ENCODE measurements at places on chromosomes 13 and 19. TPM values are rescaled to one million over a fixed set of nuclear protein-coding genes. Genes with fewer than 3 reads are reported as not detected.

DNA sequence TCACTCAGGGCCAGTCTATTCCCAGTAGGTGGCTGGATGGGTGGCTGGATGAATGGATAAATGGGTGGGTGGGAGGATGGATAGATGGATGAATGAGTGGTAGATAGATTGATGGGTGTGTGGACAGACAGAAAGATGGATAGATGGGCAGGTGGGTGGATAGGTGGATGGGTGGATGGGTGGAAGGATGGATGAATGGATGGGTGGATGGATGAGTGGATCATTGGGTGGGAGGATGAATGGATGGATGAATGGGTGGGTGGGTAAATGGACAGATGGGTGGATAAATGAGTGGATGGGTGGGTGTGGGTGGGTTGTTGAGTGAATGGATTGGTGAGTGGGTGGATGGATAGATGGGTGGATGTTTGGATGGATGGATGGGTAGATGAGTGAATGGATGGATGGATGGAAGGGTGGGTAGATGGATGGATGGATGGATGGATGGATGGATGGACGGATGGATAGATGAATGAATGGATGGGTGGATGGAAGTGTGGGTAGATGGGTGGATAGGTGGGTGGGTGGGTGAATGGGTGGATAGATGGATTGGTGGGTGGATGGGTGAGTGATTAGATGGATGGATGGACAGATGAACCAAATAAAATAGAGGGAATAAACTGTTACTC is 27.1 kb upstream of the CCNE1 start:
- no peak for DNase-seq

Gene CYP4F3
- polyA plus RNA-seq = 0.03 TPM

DNA sequence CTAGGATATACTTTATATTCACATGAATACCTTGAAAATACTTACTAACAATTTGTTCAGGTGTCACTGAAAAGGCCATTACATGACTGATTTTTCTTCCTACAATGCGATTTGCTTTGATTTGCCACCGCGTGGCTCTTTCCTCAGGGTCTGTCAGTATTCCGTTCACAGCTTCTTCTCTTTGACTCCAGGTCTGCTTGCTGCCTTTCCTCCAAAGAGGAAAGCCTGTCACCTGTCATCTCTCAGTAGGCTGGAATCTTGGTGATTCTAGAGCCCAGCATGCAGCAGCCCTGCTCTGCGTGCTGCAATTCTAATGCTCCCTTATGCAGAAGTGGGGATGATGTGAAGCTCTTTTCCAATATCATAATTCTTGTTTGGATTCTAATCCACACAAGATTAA is 33.6 kb upstream of the SIAH3 start:
- no peak for DNase-seq

Gene CPT1C
- 1.0 TPM for polyA plus RNA-seq

- no peak for DNase-seq
These were observed 696.2 kb upstream of the GPC6 start for GRCh38 chr13:92530364-92530763.

DNA sequence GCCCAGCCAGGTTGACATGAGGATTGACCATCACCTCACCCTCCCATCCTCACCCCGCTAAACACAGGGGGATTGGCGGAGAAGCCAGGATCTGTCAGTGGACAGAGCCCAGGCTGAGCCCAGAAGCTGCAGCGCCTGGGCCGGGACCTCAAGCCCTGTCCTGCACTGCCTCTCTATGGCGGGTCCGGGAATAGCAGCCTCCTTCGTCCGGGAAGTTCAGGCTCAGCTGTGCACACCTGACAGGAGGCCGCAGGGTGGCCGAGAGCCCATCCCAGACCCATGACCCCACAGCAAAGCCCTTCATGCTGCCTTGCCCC is 67.8 kb downstream of the SPACA7 start:
- DNase-seq = peak; percentile 63

Gene CYP2F1
- polyA plus RNA-seq = not detected

Measured in psoas muscle (tissue), 8 donors.